Stimulated activated CD4-positive, alpha-beta T cell treated with anti-CD3 and anti-CD28 coated beads, Interleukin-1b, Interleukin-23, amount 100 ng/mL, for 1 hour (primary cell): ENCODE measurements at places on chromosomes 4 and X.

DNA sequence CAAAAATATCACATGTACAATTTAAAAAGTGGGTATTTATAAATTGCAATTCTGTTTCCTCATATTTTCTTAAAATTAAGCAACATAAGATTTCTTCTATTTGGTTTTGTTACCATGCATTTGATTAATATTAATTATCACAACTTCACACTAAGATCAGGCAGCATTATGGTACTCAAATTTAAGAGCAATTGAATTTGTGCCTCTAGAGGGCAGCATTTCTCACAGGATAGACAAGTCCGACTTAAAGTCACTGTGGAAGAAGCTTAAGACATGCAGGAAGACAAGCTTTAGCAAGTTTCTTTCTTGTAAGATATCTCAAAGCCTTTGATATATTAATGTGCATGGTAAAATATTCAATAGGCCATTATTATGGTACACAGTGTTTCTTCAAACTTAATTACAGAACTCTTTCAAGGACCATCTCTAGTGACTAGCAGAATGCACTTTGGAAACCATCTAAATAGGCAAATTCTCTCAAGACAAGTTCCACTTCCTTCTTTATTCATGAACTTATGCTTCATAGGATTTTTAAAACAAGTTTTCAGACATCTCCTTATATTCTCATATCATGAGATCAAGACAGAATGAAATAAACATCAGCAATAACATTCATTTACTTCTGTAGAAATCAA, 35.0 kb downstream of the FBXW7 start:
- no peak for DNase-seq

DNA sequence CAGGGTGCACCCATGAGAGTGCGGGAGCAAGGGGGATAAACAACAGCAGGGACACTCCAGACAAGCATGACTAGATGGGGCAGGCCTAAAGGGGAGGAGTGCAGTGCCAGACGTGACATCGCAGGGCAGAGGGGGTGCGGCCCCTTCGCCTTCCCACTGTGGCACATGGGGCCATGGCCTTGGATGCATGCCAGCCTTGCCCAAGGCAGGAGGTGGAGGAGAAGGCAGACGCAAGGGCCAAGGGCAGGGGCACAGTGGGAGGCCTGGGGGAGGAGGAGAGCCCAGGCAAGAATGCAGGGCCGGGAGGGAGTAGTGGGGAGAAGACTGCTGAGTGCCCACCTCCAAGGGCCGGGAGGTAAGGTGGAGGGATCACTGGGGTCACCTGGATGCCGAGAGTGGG, 21.6 kb downstream of the PNMA6E start:
- no peak for DNase-seq

- DNase-seq: no peak
These were observed 13.4 kb upstream of the CLOCK start for GRCh38 chr4:55560096-55560495.

GRCh38 chr4:63459329-63459728, 949.9 kb downstream of the TECRL start:
- no peak for DNase-seq

DNA sequence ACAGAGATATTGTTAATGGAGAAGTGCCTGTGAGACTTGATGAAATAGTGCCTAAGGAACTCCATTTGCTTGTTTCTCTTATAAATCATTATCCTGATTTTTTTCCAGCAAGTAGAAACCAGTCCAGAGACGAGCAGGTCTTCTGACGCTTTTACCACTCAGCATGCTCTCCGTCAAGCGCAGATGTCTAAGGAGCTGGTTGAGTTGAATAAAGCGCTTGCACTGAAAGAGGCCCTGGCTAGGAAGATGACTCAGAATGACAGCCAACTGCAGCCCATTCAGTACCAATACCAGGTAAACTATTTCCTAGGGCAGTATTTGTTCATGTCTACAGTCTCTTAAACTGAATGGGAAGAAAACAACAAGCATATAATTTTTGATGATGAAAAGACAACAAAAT, 63.6 kb downstream of the KIF4A start:
- DNase-seq: no peak

DNA sequence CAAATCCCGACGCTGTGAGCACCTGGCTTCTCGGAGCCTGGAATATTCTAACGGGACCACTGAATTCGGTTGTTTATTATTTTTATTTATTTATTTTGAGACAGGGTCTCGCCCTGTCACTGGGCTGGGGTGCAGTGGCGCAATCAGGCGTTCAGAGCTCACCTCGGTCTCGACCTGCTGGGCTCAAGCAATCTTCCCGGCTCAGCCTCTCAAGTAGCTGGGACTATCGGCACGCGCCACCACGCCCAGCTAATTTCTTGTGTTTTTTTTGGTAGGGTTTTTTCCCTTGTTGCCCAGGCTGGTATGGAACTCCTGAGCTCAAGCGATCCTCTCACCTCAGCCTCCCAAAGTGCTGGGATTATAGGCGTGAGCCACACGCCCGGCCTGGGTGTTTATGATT, 21.5 kb upstream of the S100P start:
- DNase-seq: no peak

DNA sequence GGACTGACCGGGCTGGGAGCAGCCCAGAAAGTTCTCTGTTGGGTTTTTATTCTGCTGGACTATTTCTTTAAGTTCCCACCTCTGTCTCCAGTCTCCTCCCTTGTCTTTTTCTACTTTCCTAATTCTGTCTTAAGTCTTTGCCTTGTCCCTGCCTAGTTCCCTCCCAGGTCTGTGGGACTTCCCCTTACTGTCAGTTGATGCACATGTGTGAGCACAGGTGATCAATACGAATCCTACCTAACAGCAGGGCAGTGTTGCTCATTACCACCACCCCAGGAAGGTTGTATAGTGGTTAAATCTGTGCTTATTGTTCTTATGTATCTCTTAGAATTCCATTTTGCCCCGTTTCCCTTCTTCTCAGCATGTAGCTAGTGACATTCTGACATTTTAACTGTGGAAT, 62.1 kb downstream of the GALNTL6 start:
- DNase-seq: no peak

- DNase-seq: no peak
These were observed at the start of gene ARHGAP4 for GRCh38 chrX:153925739-153926551. Gene ARHGAP4, minus strand, starts transcription at chrX:153926264. Its CDS starts 62 bp downstream, at chrX:153926202.

DNA sequence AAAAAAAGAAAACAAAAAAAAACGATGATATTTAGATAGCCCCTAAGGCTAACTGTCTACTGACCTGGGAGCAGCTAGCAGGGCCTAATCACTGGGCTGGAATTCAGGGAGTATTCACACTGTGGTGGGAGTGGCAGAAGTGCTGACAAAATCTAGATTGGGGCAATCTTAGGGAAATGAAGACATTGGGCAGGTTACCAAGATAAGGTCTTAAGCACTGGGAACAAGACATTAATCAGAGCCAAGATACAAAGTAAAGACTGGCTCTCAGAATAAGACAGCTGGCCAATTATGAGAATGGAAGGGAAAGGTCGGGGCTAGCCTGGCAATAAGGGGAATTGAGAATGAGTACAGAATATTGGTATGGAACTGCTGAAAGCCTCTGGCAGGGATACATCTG, 100.2 kb upstream of the GRIA3 start:
- DNase-seq: no peak

DNA sequence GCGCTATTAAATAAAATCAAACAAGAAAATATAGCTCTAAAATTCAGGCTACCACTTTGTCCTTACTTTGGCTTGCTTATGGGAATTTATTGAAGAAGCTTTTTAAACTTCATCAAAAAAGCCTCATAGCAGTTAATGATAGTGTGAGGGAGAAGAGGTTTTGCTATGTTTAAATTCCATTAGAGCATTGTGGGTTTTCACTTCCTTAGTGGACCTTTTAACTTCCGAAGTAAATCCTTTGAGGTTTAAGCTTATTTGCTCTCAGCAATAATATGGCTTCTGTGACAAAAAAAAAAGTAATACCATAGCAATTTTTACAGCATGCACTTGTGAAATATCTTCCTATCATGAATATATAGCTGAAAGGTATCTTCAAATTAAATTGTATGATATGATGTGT, 120.2 kb upstream of the NDST4 start:
- no peak for DNase-seq

- no peak for DNase-seq
These were observed 12.4 kb downstream of the PRRG1 start for GRCh38 chrX:37361596-37361995.

- no peak for DNase-seq
These were observed 125.4 kb downstream of the ZNF330 start for GRCh38 chr4:141346144-141346543.

DNA sequence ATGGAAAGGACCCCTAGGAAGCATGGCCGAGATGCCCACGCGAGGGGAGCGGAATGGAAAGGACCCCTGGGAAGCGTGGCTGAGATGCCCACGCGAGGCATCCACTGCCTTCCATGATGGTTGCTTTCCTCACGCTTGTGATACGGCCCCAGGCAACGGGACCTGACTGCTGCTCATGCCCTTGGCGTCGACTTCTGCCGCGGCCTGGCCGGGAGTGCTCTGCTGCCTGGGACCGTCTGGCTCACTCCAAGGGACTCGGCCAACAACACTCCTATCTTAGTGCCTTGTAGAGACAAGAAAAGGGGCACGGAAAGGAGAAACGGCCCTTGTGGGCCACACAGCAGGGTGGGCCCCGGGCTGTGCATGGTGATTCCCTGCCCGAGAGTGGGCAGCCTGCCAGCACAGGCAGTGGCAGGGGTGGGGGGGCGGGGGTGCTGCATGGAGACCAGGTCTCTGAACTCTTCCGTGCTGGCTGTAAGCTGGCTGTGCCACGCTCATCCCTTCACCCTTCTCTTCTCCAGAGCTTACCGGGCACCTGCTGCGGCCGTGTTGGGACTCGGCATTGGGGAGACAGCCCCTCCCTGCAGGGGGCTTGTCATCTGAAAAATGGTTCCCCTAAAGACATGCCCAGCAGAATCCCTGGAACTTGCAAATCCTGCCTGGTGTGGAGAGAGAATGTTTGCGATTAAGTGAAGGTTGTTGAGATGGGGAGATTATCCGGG, 38.6 kb upstream of the HMX1 start:
- no peak for DNase-seq

DNA sequence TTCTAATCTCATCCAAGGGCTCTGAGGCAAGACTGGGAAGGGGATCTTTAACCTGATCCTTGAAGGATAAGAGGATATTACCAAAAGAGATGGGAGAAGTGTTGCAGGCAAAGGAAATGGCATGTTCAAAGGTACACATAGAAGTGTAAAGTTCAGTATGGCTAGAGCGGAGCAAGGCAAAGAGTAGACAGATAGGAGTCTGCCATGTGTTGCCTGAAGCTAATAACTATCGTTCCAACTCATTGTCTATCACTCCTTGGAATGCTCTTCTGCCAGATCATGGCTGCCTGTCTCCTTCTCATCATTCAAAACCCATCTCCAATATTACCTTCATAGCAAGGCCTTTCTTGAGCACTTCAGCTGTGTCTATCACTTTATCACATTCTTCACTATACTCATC, 55.2 kb upstream of the IL1RAPL2 start:
- DNase-seq: no peak

DNA sequence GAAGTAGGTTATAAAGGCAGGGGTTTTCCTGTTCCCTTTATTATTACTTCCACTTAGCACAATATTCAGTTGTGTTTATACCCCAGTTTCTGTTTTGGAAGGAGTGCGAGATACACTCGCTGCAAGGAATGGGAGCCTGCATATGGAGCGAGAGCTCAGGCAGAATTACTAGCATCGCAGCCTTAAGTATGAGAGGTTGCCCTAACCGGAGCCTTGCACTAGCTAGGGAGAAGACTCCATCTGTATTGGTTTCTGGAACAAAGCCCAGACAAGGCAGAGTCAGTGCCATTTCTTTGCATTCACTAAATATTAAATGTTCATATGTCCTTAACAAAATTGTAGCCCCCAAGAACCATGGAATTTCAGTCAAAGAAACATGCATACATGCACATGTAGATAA, 6.2 kb upstream of the DCTD start:
- DNase-seq: no peak

DNA sequence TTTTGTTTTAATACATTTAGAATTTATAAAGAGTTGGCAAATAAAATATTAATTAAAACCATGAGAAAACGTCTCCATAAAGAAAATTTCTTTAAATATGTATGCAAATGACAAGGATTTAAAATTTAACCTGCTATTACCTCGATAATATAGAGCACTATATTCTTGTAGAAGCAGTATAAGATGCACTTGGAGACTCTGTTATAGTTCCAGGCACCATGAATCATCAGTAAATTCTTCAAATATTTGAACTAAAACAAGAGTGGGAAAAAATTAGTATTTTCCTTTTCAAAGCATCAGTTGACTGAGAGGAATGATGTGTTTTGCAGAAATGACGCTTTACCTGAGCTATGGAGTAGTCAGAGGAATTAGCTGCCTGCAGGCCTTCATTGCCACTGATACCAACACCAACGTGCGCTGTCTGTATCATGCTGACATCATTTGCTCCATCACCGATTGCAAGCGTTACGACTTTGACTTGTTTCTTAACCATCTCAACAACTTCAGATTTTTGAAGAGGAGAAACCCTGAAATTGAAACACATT, 67.3 kb downstream of the SHISA3 start:
- DNase-seq: no peak

GRCh38 chr4:6437826-6438238, 34.6 kb downstream of the PPP2R2C start:
- DNase-seq: no peak

DNA sequence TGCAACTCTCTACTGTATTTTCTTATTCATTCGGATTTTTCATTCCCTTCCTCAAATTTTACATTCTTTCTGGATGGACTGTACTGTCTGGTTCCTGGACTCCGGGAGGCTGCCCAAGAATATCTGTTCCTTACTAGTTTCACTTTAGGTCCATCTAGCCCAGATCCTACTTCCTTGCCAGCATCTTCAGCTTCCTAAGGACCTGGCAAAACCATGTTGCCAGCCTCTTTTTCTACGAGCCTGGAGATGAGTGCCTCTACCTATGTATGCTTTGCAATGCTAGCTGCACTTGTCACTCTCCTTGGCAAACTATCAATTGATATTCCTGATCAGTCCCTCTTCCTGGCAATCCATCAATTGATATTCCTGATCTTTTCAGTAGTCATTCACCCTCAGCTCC, 5.6 kb upstream of the LNX1 start:
- no peak for DNase-seq

DNA sequence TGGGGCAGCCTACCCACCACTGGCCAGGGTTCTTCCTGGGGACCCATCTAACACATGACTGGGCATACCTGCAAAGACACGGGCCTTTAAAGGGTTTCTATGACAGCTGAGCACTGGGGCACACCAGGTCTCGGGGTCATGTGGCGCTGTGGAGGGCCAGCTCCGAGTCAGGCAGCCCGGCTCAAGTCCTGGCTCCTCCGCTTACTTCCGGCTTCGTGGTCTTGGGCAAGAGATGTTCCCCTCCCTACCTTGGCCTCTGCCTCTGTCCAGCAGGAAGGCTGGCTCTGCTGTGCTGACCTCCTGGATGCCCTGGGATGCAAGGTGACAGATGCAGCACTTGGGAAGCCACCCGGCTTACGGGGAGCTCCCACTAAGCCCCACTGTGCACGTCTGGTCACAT, 37.6 kb downstream of the HTRA3 start:
- DNase-seq: no peak

- no peak for DNase-seq
These were observed 125.6 kb downstream of the CBR4 start for GRCh38 chr4:168884251-168885124.

DNA sequence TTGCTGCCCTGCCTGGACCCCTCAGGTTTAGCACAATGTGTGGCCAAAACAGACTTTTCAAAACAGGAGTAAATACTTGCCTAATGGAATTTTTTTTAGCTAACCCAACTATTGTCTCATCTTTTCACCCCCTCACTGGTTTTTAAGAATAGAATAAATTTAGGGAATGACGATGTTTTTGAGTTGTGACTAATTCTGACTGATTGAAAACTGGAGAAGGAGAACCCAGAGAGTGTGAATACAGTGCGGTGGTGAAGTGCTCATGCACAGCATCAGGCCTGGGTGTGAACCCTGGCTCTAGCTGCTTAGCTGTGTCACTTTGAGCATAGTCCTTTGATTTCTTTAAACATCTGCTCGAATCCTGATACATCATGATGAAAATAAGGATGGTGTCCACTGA, 10.5 kb downstream of the ANTXR2 start:
- DNase-seq: no peak
